Stimulated activated CD8-positive, alpha-beta memory T cell treated with anti-CD3 and anti-CD28 coated beads, Interleukin-7, amount 100 ng/mL, for 48 hours (primary cell): ENCODE measurements at places on chromosomes 1 and 21.

GRCh38 chr1:85359874-85360721 is 83.7 kb upstream of the BCL10 start:
- no peak for DNase-seq

- no peak for DNase-seq
Measured at GRCh38 chr1:64356636-64357256, 113.2 kb upstream of the CACHD1 start.

GRCh38 chr1:203640723-203641502 is 14.3 kb downstream of the ATP2B4 start:
- no peak for DNase-seq

GRCh38 chr1:171833091-171833825 is 8.0 kb upstream of the DNM3 start:
- no peak for DNase-seq

DNA sequence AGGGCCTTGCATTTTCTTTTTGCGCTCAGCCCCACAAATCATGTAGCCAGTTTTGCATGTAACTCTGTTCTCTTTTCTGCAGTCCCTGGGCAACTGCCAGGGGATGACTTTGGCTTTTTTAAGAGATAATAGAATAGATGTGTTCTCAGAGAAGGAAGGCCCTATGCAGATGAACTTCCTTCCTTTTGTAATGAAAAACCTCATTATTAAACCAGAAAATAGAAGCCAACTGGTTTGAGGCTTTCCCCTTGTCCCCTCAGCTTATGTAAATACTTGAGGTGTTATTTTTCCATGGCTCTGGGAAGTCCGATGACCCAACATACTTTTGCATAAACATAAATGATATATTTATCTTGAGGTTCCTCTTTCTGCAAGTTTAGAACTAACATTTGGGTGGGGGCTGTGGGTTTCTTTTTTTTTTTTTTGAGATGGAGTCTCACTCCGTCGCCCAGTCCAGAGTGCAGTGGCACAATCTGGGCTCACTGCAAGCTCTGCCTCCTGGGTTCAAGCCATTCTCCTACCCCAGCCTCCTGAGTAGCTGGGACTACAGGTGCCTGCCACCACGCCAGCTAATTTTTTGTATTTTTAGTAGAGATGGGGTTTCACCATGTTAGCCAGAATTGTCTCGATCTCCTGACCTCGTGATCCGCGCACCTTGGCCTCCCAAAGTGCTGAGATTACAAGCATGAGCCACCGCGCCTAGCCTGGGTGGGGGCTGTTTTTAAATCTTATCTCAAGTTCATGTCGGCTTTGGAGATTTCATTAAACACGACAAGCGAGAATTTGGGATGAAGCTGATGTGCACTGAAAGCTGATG is 14.4 kb upstream of the FCRL5 start:
- no peak for DNase-seq

DNA sequence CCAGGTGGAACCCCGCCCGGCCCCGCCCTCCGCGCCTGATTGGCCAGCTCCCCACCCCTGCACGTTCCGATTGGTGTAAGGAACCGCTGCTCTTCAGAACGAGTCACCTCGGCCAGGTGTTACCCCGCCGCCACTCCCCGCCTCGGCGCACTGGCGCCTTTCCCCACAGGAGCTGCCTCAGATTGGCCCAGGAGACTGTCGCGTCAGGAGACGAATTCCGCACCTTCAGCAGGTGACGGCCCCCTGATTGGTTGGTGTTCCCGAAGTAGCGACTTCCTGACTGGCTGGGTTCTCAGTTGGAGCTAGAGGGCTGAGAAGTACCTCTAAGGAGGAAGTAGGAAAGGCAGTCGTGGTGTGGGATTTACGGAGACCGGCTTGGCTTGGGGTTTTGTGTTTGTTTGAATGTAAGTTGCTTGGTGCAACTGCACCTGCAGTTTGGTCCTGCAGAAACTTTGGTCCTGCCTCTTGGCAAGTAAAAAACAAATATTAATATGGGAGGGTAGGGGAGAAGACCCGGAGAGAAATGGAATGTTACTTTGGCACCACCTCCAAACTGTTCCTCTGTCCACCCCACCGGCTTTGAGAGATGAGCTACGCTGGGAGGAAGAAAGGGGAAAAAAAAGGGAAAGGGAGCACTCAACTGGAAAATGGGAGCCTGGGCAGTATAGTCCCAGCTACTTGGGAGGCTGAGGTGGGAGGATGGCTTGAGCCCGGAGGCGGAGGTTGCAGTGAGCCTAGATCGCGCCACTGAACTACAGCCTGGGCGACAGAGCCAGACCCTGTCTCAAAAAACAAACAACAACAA is 415 bp upstream of the F11R start:
- peak; percentile 81 for DNase-seq

DNA sequence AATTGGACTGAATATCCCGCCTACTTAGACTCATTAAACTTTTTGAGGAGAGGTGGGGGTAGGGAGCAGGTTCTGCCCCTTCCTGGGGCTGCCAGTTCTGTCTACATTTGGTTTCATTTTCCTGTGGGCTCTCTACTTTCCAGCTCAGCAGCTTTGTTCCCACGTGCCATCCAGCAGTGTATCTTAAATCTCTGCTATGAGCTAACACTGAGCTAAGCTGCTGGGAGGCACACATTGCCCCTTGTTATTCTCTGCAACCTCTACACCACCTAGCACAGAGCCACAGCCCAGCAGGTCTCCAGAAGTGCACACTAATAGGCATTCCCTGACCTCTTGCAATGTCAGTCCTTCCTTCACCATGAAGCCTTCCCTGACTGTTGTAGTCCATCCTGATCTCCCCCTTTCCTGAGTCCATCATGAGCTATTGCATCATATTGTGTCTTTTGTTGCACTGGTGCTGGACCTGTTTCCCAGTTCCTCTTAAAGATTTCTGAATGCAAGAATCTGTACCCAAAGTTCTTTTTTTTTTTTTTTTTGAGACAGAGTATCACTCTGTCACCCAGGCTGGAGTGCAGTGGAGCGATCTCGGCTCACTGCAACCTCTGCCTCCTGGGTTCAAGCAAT is 28.7 kb upstream of the NRDC start:
- DNase-seq: no peak

GRCh38 chr1:29876902-29877301 is 640.6 kb downstream of the PTPRU start:
- DNase-seq: no peak

- DNase-seq: no peak
Measured at GRCh38 chr1:230464671-230465070, 38.5 kb upstream of the PGBD5 start.

- no peak for DNase-seq
Measured at GRCh38 chr1:175274368-175274767, 81.8 kb upstream of the KIAA0040 start.

- no peak for DNase-seq
Measured at GRCh38 chr21:24290151-24290833, 1317.0 kb downstream of the MRPL39 start.

DNA sequence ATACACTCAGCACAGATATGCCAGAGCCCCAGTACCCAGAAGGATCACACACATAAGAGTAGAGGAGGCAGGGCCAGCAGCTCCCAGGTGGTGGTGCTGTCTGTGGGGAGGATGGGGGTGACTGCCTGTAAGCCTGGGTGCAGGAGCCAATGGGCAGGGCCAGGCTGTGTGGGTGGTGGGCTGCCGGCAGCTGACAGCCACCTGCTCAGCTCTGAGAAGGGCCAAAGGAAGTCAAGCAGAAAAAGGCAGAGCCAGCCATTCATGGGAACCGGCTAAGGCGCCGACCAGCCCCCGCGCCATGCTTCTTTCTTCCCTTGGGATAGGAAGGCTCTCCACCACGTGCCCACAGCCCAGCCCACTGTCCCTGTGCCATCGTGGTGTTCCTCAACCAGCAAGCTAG is 14.1 kb downstream of the PIK3C2B start:
- DNase-seq: no peak

GRCh38 chr21:39077876-39078275 is 105.4 kb downstream of the PSMG1 start:
- no peak for DNase-seq

DNA sequence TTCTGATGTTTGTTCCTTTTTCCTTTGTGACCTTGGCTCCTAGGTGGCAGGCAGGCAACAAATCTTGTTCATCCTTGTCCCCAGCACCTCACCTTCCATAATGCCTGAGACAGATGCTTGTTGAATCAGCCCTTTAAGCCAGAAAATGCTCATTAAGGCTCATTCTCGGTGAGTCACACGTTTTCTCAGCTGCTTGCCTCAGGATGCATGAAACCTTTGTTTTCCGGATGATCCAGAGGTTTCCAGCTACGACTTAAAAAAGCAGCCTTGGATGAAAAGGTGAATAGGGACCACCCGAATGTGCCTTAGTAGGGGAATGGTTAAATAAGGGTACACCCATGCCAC is 4.6 kb upstream of the ATP13A2 start:
- no peak for DNase-seq

- no peak for DNase-seq
Measured at GRCh38 chr1:31755197-31755611, 8.9 kb downstream of the ADGRB2 start.

DNA sequence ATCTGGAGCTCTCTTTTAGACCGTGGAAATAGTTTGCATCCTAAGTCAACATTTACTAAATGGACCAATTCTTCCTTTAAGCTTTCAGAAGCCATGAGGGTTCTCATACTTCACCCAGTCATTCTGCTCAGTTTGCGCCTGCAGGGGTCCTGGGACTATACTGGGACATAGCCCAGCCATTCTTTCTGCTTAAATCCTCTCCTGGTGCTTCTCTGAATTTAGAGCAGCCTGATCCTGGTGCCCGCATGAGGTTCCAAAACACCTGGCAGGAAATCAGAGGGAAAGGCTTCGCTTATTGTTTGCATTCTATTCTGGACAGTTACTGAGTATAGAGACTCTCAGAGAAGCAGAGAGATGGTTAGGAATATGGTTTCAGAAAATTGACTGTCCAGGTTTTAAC is 27.0 kb downstream of the TNN start:
- DNase-seq: no peak
